Esophagus squamous epithelium (tissue), 5 donors: ENCODE measurements at places on chromosomes 2 and 18.

DNA sequence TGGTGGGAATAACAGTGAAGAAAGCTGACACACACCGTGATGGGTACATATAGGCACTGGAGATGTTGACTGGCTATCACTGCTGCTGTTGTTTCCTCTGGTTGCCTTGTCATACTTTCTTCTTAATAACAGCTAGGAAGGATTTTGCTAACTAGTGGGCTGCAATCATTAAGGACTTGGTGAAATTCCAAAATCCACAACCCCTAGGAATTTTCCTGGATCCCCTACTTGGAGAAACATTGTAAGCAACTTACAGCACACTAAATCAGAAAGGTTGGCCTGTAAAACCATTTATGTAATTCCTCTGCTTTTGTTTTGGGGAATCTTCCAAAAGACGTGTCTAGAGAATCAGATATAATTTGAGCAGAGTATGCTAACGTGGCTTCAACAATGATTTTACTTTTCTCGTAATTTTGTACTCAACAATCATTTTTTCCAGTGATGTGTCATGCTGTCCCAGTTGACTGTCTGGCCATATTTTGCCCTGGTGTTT lies 8.0 kb upstream of the COL3A1 start:
- H3K36me3 ChIP-seq = no peaks in the 10 kb centered on the region
- H3K27me3 ChIP-seq = no peaks in the 10 kb centered on the region
- no peak overlapping the region for H3K27ac ChIP-seq
- H3K4me1 ChIP-seq = no peaks in the 10 kb centered on the region
- no peak for DNase-seq

DNA sequence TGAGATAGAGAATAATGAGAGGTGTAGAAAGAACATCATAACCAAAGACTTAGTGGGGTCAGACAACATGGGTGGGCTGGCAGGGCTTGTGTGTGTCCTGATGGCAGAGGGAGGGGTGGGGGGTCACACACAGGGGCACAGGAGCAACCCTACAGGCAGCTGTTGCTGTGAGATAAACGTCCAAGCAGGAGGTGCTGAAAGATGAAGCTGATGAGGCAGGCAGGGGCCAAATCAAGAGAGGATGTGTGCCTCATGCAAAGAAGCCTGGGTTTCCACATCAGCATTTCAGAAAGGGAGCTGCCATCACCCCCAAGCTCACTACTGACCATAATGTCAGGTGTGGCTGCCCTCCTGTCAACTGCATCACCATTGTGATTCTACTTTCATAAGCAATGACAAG lies 16.0 kb upstream of the SKA1 start:
- H3K36me3 ChIP-seq = no peaks in the 10 kb centered on the region
- H3K4me1 ChIP-seq = no peaks in the 10 kb centered on the region
- H3K27me3 ChIP-seq = no peaks in the 10 kb centered on the region
- H3K4me3 ChIP-seq = no peak overlapping the region
- H3K27ac ChIP-seq = no peak overlapping the region

- H3K36me3 ChIP-seq = no peaks in the 10 kb centered on the region
- no peaks in the 10 kb centered on the region for H3K27me3 ChIP-seq
- no peaks in the 10 kb centered on the region for H3K4me1 ChIP-seq
Observed at GRCh38 chr2:239476757-239477585, 76.2 kb upstream of the HDAC4 start.

DNA sequence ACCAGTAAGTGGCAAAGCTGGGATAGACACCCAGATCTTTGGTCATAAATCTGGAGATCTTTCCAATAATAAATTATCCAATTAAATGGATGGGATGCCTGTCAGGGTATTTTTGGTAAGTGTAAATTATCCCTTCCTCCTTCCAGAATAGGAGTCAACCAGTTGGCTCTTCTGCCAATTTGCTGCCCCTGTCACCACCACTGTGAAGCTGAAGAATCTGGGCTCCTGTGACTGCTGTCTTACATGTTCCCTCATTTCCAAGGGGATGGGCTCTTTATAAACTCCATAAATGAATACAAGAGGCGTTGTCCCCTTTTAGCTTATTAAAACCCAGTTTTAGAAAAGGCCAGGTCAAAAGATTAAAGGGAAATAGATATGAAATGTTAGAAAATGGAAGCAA lies 17.8 kb upstream of the BMP10 start:
- no peaks in the 10 kb centered on the region for H3K27me3 ChIP-seq
- DNase-seq = no peak
- no peaks in the 10 kb centered on the region for H3K4me1 ChIP-seq
- no peak overlapping the region for H3K4me3 ChIP-seq
- H3K27ac ChIP-seq = no peak overlapping the region

GRCh38 chr2:221655300-221655699 lies 83.2 kb upstream of the EPHA4 start:
- H3K4me3 ChIP-seq = no peak overlapping the region
- H3K4me1 ChIP-seq = no peaks in the 10 kb centered on the region
- no peaks in the 10 kb centered on the region for H3K27me3 ChIP-seq
- no peaks in the 10 kb centered on the region for H3K36me3 ChIP-seq

GRCh38 chr2:74659462-74659861 lies 5.4 kb downstream of the SEMA4F start:
- H3K4me1 ChIP-seq = peaks cover 4% of the 10 kb centered on the region
- no peaks in the 10 kb centered on the region for H3K27me3 ChIP-seq
- H3K36me3 ChIP-seq = no peaks in the 10 kb centered on the region
- DNase-seq = no peak

DNA sequence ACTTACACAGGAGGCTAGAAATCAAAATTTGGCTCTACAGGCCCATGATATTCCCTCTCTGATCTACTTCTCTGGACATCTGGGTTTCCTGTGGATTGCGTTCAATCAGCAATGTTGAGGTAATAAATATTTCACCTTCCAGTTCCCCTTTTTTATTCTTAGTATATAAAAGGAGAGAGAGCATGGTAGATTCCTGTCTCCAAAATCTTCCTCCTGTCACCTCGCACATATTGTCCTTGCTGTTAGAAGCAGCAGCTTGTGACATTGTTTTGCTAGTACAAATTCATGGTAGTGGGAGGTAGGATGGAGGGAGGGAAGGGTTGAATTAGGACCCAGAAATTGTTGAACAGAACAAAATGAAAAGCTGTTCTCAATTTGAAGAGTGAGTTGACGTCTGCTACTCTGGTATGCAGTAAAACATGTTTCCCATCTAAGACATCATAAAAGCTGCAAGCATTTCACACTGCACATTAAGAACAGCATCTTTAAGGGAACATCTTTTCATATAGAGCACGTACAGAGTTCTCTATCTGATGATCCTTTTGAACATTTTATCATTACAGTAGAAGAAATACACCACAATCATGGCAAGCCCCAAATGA lies 156.4 kb downstream of the RDH14 start:
- DNase-seq = no peak
- no peak overlapping the region for H3K4me3 ChIP-seq
- no peaks in the 10 kb centered on the region for H3K27me3 ChIP-seq
- H3K36me3 ChIP-seq = no peaks in the 10 kb centered on the region

- H3K4me3 ChIP-seq = no peak overlapping the region
- H3K27ac ChIP-seq = no peak overlapping the region
- no peak for DNase-seq
Observed at GRCh38 chr2:159256159-159256558, 30.3 kb downstream of the WDSUB1 start.

DNA sequence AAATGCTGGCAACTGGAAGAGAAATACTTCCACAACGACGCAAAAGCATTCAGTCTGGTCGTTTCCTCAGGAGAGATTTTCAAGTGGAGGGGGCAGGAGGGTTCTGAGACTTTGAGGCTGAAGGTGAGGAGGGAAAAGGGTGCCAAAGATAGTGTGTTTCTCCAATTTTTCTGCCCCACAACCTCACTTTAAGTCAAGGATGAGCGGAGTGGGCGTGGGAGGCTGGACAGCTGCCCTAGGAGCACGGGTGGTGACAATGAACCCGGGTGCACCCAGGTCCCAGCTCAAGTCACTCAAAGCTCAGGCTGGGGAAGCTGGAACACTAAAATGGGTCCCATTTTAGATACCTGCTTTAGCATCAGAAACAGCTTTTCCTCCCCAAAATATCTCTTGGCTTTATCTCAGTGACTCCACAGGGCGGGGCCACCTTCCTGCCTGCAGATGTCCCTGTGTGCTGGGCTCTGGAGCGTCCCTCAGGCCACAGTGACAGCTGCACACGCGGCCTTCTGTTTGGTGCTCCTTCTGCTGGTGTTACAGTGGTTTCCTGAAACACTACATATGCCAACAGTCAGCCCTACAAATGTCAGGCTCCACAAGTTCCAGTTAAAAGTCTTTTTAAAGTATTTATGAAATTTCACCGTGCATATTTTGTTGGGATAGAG lies 1.4 kb upstream of the MBP start:
- DNase-seq = no peak
- peaks cover 26% of the 10 kb centered on the region for H3K4me1 ChIP-seq
- peaks cover 15% of the 10 kb centered on the region for H3K27me3 ChIP-seq
- H3K36me3 ChIP-seq = no peaks in the 10 kb centered on the region
- H3K27ac ChIP-seq = peak overlapping the region; percentile 95

DNA sequence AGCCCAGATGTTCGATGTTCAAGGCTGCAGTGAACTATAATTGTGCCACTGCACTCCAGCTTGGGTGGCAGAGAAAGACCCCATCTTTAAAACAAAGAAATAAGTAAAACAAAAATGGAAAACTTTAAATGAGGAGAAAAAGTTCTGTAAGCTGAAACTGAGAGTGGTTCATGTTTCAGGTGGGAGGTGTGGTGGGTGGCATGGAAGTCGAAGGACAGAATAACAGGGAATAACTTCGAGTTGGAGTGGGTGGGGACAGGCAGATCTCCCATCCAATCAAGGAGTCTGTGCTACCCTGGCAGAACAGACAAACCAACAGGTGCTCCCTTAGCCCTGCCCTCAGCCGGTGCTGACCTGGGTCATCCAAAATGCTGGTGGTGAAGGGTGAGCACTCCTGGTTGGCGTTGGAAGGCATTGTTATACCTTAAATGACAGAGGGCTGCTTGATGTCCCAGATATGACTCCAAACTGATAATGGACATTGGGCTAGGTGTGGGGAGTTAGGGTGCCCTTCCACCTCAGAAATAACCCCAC lies 328.4 kb downstream of the DYSF start:
- no peaks in the 10 kb centered on the region for H3K4me1 ChIP-seq
- H3K36me3 ChIP-seq = no peaks in the 10 kb centered on the region
- no peak overlapping the region for H3K27ac ChIP-seq
- no peak overlapping the region for H3K4me3 ChIP-seq
- DNase-seq = no peak
- no peaks in the 10 kb centered on the region for H3K27me3 ChIP-seq

GRCh38 chr2:178700136-178700535 lies 107.1 kb downstream of the TTN start:
- H3K27ac ChIP-seq = no peak overlapping the region
- no peaks in the 10 kb centered on the region for H3K36me3 ChIP-seq
- H3K27me3 ChIP-seq = no peaks in the 10 kb centered on the region
- no peaks in the 10 kb centered on the region for H3K4me1 ChIP-seq
- H3K4me3 ChIP-seq = no peak overlapping the region

DNA sequence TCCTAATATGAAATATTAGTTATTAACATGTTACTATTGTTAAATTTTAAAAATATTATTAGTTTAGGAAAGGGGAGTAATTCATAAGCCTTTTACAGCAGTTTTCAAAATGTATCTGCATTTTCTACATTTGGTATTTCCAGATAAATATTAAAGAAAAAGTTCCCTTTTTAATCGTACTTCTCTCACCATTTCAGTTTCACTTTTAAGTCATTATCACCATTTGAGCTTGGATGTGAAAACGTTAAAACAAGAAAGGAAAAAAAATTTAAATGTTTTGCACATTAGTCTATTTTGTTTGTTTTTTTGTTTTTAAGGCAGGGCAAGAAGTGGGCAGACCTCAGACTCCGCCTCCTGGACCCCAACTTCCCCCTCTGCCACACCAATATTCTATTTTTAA lies 3.3 kb upstream of the SRSF7 start:
- no peak overlapping the region for H3K27ac ChIP-seq
- H3K36me3 ChIP-seq = no peaks in the 10 kb centered on the region
- no peak for DNase-seq
- H3K4me3 ChIP-seq = peak overlapping the region; percentile 3
- H3K27me3 ChIP-seq = no peaks in the 10 kb centered on the region

DNA sequence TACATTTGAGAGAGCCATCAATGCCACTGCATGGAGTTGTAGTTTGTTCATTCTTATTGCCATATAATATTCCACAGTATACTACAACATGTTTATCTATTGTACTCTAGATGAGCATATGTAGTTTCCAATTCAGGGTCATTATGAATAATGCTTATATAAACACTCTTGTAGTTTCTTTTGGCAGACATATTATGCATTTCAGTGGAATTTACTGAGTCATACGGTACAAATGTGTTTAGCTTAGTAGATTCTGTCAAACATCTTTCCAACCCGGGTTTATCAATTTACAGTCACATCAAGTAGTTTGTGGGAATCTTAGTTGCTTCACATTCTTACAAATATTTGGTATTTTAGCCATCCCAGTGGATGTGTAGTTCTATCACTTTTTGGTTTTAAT lies 161.1 kb downstream of the KCNH7 start:
- H3K4me1 ChIP-seq = no peaks in the 10 kb centered on the region
- H3K4me3 ChIP-seq = no peak overlapping the region
- no peak for DNase-seq
- no peaks in the 10 kb centered on the region for H3K27me3 ChIP-seq

DNA sequence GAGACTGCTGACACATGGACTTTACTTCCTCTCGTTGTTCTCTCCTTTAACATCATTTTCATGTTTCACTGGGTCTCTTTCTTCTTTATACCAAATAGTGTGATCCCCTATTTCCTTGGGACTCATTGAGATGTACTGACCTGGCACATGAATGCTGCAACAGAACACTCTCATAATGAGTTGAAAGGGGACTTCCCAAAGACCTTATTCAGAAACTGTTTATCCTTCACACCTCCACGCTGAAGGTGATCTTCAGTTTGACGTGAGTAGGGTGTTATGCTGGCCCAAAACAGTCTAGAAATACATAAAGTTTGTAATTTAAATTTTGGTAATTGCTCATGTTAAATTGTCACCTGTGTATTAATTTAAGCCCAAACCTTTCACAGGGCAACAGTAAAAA lies 1096.8 kb upstream of the GYPC start:
- no peaks in the 10 kb centered on the region for H3K4me1 ChIP-seq
- H3K27me3 ChIP-seq = no peaks in the 10 kb centered on the region
- H3K27ac ChIP-seq = no peak overlapping the region
- no peaks in the 10 kb centered on the region for H3K36me3 ChIP-seq

- no peak overlapping the region for H3K27ac ChIP-seq
- DNase-seq = no peak
- no peaks in the 10 kb centered on the region for H3K27me3 ChIP-seq
- H3K4me1 ChIP-seq = no peaks in the 10 kb centered on the region
- no peak overlapping the region for H3K4me3 ChIP-seq
- H3K36me3 ChIP-seq = no peaks in the 10 kb centered on the region
Observed at GRCh38 chr2:226398580-226398979, 401.0 kb downstream of the IRS1 start.

- no peaks in the 10 kb centered on the region for H3K4me1 ChIP-seq
- DNase-seq = no peak
- H3K27ac ChIP-seq = no peak overlapping the region
- no peak overlapping the region for H3K4me3 ChIP-seq
Observed at GRCh38 chr2:223779877-223780276, 57.5 kb downstream of the AP1S3 start.

DNA sequence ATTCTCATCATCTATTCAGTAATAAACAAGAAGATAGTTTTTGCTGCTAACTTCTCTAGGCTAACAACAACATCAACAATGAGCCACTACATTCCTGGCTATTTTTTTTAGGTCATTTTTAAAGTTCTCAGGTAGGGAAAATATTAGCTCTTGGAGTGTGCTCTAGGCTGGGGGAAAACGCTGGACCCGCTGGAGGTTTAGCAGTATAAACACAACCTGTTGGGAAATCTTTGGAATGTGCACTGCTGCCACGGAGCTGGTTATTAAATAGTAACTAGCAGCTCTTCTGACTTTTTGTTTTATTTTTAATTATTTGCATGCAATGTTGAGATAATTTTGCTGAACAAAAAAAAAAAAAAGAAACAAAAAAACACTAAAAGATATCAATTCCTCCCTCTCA lies 892.1 kb upstream of the ACVR2A start:
- H3K27me3 ChIP-seq = no peaks in the 10 kb centered on the region
- no peaks in the 10 kb centered on the region for H3K36me3 ChIP-seq
- no peaks in the 10 kb centered on the region for H3K4me1 ChIP-seq
- no peak overlapping the region for H3K27ac ChIP-seq
